DMS53 (cell line): ENCODE measurements at places on chromosomes 11 and 22.

DNA sequence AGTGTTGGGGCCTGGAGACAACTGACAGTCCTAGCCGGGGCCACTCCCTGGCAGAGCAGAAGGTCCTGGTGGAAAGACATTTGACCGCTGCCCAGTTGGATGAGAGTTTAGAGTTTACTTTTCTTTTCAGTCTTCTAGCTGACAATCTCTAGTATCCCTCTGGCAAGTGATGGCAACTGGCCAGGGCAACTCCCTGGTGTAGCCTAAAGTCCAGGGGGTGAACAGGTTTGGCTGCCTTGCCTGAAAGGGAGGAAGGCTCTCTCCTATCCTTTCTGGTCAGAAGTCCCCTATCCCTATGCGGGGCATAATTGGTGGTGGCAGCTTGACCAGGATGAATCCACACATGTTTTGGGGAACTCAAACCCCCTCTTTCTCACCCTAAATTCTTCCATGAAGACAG, 16.8 kb upstream of the MSANTD2 start:
- no peak for DNase-seq

- DNase-seq, result no peak
Measured at GRCh38 chr22:30697975-30698374, 3.3 kb downstream of the OSBP2 start.

DNA sequence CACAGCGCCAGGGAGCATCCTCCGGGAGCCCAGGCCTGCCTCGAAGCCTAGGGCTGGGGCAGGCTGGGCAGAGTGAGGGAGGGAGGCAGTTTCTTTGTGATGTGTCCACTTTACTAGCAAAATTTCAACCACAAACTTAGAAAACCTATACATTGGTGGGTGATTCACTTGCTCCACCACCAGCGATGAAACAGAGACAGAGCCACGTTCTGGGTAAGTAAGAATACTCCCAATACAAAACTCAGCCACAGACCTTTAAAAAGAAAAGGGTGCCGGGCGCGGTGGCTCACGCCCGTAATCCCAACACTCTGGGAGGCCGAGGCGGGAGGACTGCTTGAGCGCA, 22.3 kb downstream of the CDKN1C start:
- no peak for DNase-seq

- DNase-seq, result no peak
Measured at GRCh38 chr22:39389420-39389819, 10.2 kb upstream of the TAB1 start.

DNA sequence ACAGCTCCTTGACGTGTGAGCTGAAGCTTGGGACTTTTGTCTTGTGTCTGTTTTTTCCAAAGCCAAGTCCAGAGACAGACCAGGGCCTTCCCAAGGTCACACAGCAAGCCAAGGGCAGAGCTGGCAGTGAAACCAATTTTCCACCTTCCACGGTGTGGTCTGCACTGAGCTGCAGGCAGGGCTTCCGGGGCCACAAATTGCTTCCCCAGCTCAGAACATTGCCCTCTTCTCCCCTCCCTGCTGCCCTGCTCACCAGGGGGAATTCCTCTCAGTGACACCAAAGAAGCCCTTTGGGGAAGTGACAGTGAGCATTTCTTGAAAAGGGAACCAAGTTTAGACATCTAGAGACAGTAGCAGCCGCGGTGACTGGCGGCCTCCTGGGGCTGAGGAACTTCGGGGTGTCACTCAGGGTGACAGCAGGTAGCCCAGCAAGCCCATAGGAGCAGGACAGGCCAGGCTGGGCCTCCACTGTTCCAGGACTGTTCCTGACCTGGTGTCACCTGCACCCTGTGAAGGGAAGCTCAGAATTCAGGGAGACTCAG, 9.2 kb downstream of the FXYD2 start:
- peak; percentile 67 for DNase-seq

GRCh38 chr11:778976-779954, 2.0 kb upstream of the GATD1 start:
- DNase-seq, result no peak

GRCh38 chr11:69797156-69797555, 22.0 kb upstream of the FGF4 start:
- no peak for DNase-seq

- no peak for DNase-seq
Measured at GRCh38 chr11:19519353-19519752, 193.3 kb upstream of the NAV2 start.

- peak; percentile 21 for DNase-seq
Measured at GRCh38 chr11:114109206-114110090, 49.9 kb downstream of the ZBTB16 start.

GRCh38 chr11:92098172-92098571, 126.4 kb upstream of the FAT3 start:
- DNase-seq, result no peak
